ENCODE measurements at places on chromosomes 13 and 19. TPM values are rescaled to one million over a fixed set of nuclear protein-coding genes. Genes with fewer than 3 reads are reported as not detected.

CNN1 gene
- polyA plus RNA-seq = 108 TPM

CD33 gene
- polyA plus RNA-seq = not detected

TRPM4 gene
- polyA plus RNA-seq = 4.3 TPM

NXNL1 gene
- polyA plus RNA-seq = not detected

Measured in AG04450 (cell line).